Mammary epithelial cell (primary cell): ENCODE measurements at places on chromosomes 12 and 14. TPM values are rescaled to one million over a fixed set of nuclear protein-coding genes. Genes with fewer than 3 reads are reported as not detected.

Gene IFI27
- total RNA-seq = 0.83 TPM

Gene NOVA1
- total RNA-seq = not detected in 2 replicates

Gene ITGB7
- 3.5 and 3.9 TPM in 2 replicates for total RNA-seq

Gene TEAD4
- 8.8 TPM for total RNA-seq

Gene ZFHX2
- 0.83 and 1.7 TPM in 2 replicates for total RNA-seq

Gene CCDC38
- 0.17 TPM for total RNA-seq

Gene TPH2
- total RNA-seq = not detected

Gene DAZAP2
- total RNA-seq = 75.3 and 90.7 TPM in 2 replicates

Gene CD163L1
- total RNA-seq = 1.2 TPM in 1 of 2 replicates, not detected in the other

- no peak for DNase-seq
Observed at GRCh38 chr14:54568821-54569595, 2.1 kb downstream of the SAMD4A start.

DNA sequence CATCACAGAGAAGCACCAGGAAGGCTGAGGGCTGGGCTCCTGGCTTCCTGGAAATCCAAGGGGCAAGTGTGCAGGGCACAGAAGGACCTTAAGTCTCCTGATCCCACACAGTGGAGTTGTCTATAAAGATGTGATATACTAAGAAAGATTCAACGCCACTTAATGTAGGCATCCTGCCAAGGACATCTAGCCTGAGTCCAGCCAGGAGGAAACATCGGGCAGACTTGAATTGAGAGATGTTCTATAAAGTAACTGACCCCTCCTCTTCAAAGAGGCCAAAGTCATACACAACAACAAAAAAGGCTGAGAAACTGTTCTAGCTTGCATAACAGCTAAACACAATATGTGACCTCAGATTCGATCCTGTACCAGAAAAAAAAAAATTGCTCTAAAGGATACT lies 299.5 kb upstream of the NOS1 start:
- no peak for DNase-seq

DNA sequence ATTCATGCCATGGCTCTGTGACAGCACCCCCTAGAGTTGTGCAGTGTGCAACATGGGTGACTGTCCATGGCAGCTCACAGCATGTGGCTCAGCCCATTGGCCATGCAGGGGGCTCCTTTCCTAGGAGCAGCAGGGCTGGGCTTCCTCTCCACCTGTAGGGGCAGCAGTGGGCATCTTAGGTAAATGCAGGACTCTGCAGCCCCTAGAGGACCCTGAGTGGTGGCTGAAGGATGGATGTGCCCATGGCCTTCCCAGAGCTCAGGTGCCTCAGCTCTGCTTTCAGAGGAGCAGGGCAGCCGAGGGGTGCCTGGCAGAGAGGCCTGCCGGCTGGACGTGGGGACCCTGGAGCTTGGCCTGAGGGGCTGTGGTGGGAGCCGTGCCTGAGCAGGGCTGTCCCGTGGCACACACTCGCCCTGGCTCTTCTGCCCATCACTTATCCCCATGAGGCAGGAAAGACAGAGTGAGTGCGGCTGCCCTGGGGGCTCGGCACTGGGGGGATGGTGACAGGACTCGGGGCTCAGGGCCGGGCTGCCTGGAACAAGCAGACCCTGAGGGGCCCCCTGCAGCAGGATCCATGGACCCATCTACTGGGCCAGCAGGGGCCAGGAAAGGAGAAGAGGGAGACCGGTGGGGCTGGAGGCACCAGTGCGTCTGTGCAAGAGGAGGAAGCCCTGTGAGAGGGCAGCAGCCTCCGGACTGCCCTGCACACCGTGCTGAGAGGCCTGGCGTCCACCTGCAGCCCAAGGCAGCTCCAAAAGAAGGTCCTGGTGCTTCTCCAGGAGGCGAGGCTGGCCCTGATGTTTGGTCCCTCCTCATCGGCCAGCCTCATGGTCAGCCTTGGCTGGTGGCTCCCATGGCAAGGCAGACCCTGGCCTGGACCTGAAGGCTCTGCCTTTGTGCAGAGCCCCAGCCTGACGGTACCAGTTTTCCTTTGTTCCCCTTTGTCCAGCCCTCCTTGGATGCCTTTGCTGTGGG lies 7.6 kb downstream of the ADSS1 start:
- DNase-seq = no peak

GRCh38 chr12:74440469-74440868 lies 97.2 kb upstream of the ATXN7L3B start:
- DNase-seq = no peak

GRCh38 chr14:23787436-23787835 lies 151.3 kb downstream of the DHRS2 start:
- no peak for DNase-seq

DNA sequence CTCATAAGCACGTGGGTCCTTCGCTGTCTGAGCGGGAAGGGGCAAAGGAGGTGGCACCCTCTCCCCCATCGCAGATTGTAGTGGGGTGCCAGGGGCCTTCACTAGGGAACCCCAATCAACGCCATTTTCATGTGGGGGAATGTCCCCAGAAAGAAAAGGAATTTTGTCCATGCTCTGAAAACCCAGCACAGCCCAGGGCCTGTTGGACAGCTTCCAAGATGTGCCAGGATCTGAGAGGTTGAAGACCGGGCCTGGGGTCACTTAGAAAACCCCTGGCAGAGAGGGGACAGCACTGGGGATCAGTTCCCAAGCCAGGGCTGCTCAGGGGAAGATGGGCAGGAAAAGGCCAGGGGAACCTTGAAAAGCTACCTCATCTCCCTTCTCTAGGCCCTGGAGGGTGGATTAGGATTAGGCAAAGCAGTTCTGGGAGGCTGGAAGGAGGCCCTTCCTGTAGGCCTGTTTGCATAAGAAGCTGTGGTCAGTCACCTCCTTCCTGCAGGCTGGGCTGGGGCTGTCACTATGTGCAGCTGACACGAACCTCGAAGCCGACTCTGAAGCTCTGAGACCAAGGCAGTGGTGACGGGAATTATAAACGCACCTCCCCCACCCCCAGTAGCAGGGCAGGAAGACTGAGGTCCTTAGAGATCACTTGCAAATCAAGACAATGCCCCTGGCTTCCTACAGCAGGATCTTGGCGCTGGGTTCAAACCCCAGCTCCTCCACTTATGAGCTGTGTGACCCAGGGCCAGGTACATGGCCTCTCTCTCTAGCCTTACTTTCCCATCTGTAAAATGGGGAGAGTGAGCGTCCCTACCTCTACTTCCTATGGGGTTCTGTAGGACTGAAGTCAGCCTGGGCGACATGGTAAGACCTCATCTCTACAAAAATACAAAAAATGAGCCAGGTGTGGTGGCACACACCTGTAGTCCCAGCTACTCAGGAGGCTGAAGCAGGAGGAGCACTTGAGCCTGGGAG lies 29.0 kb downstream of the TESC start:
- DNase-seq = no peak

GRCh38 chr12:64500394-64500793 lies 48.5 kb downstream of the TBK1 start:
- no peak for DNase-seq

DNA sequence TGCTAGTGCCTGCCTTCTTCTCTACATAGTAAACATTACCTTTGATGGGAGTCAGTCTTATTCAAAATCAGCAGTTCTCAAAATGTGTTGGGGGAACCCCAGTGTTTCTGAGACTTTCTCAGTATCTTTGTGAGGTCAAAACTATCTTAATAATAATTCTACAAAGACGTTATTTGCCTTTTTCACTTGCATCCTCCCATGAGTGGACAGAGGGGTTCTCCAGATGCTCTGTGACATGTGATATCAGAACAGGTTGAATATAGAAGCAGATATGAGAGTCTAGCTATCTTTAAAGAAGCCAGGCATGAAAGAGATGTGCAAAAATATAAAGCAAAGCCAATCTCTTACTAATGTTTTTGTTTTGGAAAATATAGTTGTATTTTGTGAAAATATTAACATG lies 144.7 kb downstream of the KTN1 start:
- DNase-seq = no peak

DNA sequence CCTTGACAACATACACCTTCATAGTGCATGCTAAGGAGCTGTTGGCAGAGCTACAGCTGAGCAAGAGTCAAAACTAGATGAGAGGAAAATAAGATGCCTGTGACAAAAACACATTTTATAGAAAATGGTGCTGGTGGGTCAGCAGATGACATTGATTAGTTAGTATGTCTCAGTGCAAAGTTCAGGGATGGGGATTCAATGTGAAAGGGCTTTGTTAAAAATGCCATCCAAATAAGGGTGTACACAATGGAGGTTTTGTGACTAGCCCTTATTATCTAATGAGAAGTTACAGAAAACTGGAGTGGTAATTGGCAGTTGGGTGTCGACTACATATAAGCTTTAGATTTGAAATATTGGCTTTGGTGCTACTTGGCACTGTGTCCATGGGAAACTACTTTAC lies 169.0 kb downstream of the MON2 start:
- no peak for DNase-seq

- DNase-seq = no peak
Observed at GRCh38 chr12:54154681-54155186, 34.1 kb downstream of the SMUG1 start.

- DNase-seq = no peak
Observed at GRCh38 chr12:19908830-19909229, 459.5 kb upstream of the PDE3A start.

- DNase-seq = no peak
Observed at GRCh38 chr12:20024194-20024593, 344.1 kb upstream of the PDE3A start.

- no peak for DNase-seq
Observed at GRCh38 chr12:116353958-116354357, 76.5 kb upstream of the MED13L start.

DNA sequence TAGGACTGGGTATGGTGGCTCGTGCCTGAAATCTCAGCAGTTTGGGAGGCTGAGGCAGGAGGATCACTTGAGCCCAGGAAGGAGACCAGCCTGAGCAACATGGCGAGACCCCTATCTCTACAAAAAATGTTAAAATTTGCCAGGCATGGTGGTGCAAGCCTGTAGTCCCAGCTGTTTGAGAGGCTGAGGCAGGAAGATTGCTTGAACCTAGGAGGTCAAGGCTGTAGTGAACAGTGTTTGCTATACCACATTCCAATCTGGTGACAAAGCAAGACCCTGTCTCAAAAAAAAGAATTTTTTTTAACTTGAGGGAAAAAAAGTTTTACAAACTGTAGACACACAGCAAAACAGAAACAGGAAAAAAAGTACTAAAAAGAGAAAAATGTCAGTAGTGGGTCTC lies 2.3 kb upstream of the MAP3K9 start:
- DNase-seq = no peak

GRCh38 chr14:90567191-90567590 lies 170.4 kb downstream of the CALM1 start:
- DNase-seq = no peak

DNA sequence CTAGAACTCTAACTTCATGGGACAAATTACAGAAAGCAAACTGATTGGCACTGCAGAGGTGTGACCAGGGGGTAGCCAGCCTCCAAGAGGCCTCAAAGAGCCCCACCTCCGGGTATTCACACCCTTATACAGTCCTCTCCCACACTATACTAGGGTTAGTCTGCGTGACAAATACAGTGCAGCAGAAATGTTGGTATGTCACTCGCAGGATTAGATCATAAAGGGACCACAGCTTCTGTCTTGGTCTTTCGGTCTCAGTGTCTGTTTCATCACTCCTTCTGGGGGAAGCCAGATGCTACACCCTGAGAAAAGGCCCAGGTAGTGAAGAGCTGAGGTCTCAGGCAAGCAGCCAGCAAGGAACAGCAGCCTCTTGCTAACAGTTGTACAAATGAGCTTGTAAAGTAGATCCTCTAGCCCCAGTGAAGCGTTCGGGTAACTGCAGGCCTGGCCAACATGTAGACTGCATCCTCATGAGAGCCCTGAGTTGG lies 68.9 kb upstream of the SAV1 start:
- no peak for DNase-seq

GRCh38 chr12:68919581-68920239 lies 13.3 kb downstream of the CPM start:
- no peak for DNase-seq
